ENCODE measurements at places on chromosomes 5 and 9.

GRCh38 chr5:10367579-10367978 lies 14.1 kb downstream of the MARCHF6 start:
- DNase-seq: no peak

DNA sequence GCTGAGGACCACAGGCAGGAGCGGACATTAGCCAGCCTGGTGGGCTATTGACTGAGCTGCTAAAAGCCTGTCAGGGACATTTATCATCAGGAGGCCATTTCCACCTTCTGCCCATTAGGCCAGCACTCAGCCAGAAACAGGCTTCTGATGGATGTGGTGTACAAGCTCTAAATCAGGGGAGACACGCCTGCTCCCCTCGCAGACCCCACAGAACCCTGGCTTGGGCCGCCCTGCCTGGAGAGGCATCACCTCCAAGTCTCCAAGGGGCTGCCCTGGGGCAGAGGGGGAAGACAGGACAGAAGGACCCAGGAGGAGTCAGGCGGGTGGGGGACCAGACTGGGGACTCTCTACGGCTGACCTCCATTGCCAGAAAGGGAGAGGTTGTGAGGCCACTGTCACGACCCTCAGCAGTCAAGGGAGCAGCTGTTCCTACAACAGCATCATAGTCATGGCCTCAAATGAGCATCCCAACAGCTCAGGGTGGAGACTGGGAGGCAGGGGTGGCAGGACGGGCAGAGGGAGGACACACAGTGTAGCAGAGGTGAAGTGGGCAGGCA lies 24.0 kb upstream of the TRIM14 start:
- no peak for DNase-seq

- DNase-seq: no peak
Measured at GRCh38 chr5:172050080-172050479, 43.6 kb upstream of the FBXW11 start.

- no peak for DNase-seq
Measured at GRCh38 chr5:134273642-134274395, 47.9 kb upstream of the PPP2CA start.
